ENCODE measurements at places on chromosomes 12 and 14.

GRCh38 chr12:51972849-51973273 lies 21.4 kb downstream of the ACVR1B start:
- no peak for DNase-seq

DNA sequence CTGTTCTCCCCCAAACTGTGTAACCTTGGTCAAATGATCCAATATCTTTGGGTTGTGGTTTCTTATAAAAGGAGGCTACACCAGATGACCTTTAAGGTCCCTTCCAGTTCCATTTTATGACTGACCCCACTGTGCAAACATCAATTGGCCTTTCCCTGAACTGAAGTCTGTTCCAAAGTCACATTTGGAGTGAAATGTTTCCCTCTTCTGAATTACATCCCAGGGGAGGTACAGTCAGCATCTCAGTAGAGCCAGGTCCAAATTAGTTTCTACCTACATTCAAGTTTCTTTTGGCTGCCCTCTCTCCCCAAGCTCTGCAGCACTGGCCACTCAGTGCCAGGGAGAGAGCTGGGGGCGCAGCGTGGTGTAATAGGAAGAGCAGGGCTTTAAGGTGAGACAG lies 34.4 kb downstream of the LIMA1 start:
- no peak for DNase-seq

GRCh38 chr14:72608391-72609204 lies 285.3 kb downstream of the DPF3 start:
- no peak for DNase-seq

GRCh38 chr12:71014180-71014785 lies 93.7 kb upstream of the PTPRR start:
- no peak for DNase-seq

GRCh38 chr12:31238764-31239387 lies 87.1 kb downstream of the SINHCAF start:
- peak; percentile 30 for DNase-seq

- no peak for DNase-seq
Observed at GRCh38 chr12:112116232-112117060, 7.9 kb upstream of the NAA25 start.

- DNase-seq, result no peak
Observed at GRCh38 chr14:104274806-104275205, 136.4 kb downstream of the KIF26A start.

GRCh38 chr12:79932357-79932756 lies 2.5 kb downstream of the PPP1R12A start:
- no peak for DNase-seq

Measured in activated CD4-positive, alpha-beta T cell treated with anti-CD3 and anti-CD28 coated beads, Interleukin-2, amount 50 U/mL, for 24 hours (primary cell).